BJ (cell line): ENCODE measurements at places on chromosomes 5 and 9. TPM values are rescaled to one million over a fixed set of nuclear protein-coding genes. Genes with fewer than 3 reads are reported as not detected.

CFAP77 gene
- not detected in 2 replicates for polyA plus RNA-seq

GRCh38 chr9:131545003-131545785, at the start of gene PRRT1B:
TSS of gene PRRT1B (plus strand) at chr9:131545523. CDS start at chr9:131545616, 93 bp downstream.
- DNase-seq = no peak

ANGPTL2 gene
- polyA plus RNA-seq = 39.7 and 47.0 TPM in 2 replicates

DNA sequence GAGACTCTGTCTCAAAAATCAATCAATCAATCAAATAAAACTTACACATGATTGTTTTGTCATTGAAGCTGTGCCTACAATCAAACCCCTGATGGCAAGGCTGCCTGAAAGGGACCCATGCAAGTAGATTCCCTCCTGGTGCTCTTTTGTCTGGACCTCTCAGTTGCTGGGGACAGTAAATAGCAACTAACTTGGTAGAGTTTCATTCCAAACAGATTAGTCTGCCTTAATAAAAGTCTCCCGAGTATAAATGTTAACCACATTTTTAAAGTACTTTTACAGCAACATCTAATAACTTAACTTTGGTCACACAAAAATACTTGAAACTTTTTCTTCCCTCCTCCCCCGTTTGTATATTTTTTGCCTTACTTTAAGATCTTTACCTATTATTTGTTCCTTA, 105.5 kb downstream of the FEM1C start:
- DNase-seq = peak; percentile 92

GRCh38 chr9:20623748-20624124, 1.4 kb upstream of the MLLT3 start:
- no peak for DNase-seq

DNA sequence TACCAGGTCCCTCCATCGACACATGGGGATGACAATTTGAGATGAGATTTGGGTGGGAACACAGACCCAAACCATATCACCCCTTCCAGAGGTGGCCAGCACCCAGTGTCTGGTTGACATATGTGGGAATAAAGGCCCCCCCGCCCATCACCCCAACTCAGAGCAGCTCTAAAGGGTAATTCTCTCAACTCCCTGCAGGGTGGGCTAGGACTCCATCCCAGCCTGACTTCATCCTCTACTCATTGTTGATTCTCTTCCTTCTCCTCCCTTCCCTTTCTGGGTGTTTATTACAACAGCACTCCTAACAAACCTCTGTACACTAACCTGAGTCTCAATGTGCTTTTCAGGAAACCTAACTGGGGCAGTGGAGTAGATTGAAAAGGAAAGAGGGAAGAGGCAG, 339.9 kb downstream of the ACTL7B start:
- DNase-seq = no peak

GRCh38 chr5:152259702-152260101, 145.4 kb downstream of the NMUR2 start:
- DNase-seq = no peak

GRCh38 chr5:132102101-132102701, 28.6 kb downstream of the CSF2 start:
- no peak for DNase-seq

GRCh38 chr9:26415528-26415927, 477.1 kb downstream of the CAAP1 start:
- DNase-seq = no peak

GRCh38 chr9:6645355-6646292, at the start of gene GLDC:
TSS of gene GLDC (minus strand) at chr9:6645729. CDS start at chr9:6645499, 230 bp downstream.
- no peak for DNase-seq

DNA sequence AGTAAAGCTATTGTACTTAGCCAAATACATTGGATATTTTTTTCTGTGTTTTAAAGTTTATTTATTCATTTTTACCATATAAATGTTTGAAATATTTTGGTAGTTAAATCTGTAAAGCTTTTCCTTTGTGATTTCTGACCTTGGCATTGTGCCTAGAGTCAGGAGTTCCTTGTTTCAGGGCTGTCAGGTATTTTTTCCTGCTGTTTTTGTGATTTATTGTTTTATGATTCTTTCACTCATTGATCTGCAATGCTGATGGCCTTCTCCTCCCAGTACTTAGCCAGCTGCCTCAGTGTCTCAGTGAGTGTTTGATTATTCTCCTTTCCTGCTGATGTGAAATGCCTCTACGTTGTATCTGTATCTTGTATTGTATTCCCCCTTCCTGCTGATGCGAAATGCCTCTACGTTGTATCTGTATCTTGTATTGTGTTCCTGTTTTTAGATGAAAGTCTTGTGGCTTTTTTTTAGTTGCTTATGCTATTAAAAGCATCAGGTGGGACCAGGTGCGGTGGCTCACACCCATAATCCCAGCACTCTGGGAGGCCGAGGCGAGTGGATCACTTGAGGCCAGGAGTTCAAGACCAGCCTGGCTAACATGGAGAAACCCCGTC, 61.0 kb downstream of the EHMT1 start:
- no peak for DNase-seq

DNA sequence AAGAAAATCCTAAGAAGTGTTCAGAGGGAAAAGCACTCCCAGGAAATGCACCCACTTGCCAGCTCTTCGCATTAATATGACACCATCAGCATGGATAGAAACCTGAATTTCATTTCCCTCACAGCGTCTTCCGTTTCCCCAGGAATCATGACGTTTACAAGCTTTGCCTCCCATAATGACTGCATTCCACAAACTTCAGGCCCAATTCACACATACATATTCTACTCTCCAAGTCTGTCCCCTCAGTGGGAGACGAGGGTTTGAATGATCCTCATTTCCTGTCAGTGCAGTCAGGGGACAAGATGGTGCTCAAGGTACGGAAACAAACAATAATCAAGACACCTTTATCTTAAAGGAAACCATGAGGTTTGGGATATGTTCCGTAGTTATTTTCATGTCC, 44.9 kb upstream of the MAN2A1 start:
- no peak for DNase-seq

DNA sequence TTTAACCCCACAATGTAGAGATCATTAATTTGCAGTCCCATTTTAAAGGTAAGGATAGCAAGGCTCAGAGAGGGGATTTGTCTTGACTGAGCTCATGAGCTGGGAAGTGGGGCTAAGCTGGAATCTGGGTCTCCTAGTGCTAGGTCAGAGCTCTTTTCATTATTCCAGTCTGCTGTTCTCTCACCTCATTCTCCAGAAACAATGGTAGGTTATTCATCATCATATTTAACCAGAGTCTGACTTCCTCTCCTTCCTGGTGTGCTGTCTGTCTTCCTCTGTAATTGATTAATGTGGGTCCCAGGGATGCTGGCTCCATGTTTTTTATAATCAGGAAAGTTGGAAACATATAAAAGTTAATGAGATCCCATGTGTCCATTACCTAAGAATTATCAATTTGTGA, 20.6 kb downstream of the C9orf43 start:
- DNase-seq = no peak

GRCh38 chr5:131067636-131068035, 97.4 kb downstream of the HINT1 start:
- no peak for DNase-seq

DNA sequence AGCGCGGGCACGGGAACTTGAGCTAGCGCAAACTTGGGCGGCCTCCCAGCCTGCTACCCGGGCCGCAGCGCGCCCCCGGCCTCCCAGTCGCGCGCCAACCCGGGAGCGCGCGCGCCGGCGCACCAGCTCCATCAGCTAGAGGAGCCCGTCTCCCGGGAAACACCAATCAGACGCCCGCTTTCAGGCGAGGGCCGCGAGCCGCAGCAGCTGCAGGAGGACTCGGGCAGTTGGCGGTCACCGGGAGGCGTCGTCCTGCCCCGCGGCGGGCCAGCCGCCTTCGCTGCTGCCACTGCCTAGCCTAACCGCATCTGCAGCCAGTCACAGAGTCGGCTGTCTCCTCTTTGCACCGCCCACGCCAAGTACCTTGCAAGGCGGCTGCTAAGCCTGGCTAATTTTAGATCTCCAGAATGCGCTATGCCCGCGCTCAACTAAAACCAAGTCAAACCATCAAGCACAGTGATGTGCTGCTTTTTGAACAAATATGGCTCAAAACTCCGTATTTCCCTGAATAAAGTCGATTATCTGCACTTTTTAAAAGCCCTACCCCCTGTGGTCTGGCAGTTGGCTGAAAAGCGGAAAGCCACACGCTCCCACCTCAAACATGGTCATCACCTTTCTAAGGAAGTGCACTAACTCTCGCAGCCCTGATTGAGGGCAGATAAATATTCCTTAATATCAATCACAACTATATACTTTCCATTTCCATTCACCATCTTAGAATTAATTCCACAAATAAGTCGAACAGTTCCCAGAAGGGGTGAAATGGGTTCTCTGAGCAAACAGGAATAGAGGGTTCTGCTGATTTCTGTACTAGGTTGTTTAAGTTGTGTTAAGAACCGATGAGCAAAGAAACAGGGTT, 221.8 kb downstream of the MEF2C start:
- DNase-seq = peak; percentile 36
